ENCODE measurements at places on chromosomes 1 and 21. TPM values are rescaled to one million over a fixed set of nuclear protein-coding genes. Genes with fewer than 3 reads are reported as not detected.

PGLYRP4 gene
- not detected for total RNA-seq

ETV3L gene
- total RNA-seq: not detected

C1orf53 gene
- 2.6 TPM for total RNA-seq

CACNA1S gene
- not detected for total RNA-seq

TRAF3IP3 gene
- not detected for total RNA-seq

TSPEAR gene
- not detected for total RNA-seq

FAM72D gene
- 7.3 TPM for total RNA-seq

TPTE gene
- 3.1 TPM for total RNA-seq

TSPAN2 gene
- 0.49 TPM for total RNA-seq

RAB7B gene
- total RNA-seq: 0.98 TPM

RXRG gene
- total RNA-seq: 0.39 TPM

ANGPTL1 gene
- total RNA-seq: 1.7 TPM

FCGR3A gene
- total RNA-seq: not detected

TNFAIP8L2 gene
- not detected for total RNA-seq

TRPM2 gene
- 6.7 TPM for total RNA-seq

Measured in RPMI7951 (cell line).